MV-4-11 (cell line): ENCODE measurements at places on chromosomes 11 and 22.

DNA sequence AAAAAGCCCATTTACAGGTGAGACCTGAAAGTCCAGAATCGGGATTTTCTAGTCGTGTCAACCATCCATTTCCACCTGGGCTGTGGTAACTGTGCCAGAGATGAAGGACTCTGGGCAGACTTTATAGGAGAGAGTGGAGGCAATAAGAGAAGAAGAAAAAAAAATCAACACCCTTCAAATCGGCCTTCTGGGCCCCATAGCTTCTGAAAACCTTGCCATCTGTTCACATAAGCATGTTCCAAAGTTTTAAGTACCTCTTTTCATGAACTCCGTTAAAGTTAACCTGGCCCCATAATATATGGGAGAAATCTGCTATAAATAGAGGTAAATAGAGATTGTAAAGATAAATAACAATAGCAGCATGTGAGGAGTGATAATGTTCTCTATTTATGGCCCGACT lies 470.5 kb downstream of the MIAT start:
- no peak for DNase-seq

DNA sequence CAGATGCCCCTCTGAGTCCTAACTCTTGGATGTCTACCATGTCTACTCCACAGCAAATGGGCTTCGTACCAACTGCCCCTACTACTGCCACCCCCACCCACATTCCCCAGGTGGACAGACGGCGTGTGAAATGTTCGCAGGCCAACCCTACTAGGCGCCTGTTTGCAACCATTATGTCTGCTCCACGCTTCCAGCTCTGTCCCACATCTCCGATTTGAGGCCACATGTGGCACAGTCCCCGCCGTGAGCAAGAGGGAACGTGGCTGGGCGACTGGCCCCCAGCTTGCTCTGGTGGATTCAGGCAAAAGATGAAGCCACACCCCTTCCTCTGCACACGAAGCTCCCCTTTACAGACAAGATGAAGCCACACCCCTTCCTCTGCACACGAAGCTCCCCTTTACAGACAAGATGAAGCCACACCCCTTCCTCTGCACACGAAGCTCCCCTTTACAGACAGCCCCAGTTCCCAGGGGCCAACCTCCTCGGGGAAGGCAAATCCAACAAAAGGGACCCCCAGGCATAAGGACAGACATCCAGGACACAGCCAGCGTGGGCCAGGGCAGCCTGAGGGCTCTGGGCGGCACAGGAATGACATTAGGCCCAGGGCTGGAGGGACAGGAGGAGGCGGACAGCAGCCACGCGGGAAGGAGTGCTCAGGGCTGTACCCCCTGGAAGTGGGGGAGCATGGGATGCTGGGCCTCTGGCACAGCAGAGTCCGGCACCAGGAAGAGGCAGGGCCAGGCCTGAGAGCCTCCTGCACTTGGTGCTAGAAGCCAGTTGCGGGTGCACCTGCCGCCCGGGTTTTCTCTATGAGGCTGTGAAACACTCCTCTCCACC lies 106.2 kb downstream of the SHANK2 start:
- no peak for DNase-seq

DNA sequence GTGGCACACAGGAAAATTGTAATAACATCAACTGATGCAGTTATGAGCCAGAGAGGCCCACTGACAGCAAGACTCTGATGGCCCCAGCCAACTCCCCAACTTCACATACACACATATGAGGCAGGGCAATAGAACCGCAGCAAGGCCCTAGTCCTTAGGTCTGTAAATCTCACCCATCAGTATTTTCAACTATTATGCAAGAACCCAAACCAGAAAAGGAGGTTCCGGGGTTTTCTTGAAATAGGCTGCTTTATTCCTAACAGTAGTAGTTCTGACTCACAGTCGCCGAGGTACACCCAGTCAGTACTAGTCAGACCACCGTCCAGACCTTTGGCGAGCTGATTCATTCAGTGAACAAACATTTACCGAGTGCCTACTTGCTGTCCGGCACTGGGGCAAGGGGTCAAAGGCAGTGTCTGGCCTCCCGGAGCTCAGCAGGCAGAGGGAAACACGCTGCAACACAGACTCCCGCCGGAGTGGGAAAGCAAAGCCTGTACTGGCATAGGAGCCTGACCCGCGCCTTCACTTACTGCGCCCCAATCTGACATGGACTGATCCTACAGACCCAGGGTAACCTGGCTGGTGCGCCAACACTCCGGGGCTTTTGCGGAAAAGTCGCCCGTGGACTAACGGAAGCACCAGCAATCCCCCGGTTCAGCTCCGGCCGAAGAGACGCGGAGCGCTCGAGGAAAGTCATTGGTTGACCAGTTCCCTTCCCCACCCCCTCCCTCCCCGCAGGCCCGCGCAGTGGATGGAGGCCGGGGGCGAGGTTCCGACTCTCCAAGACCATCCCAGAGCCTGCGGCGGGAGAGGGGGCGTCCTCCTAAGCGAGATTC lies 1.3 kb downstream of the PLEKHA7 start:
- DNase-seq, result peak; percentile 75

DNA sequence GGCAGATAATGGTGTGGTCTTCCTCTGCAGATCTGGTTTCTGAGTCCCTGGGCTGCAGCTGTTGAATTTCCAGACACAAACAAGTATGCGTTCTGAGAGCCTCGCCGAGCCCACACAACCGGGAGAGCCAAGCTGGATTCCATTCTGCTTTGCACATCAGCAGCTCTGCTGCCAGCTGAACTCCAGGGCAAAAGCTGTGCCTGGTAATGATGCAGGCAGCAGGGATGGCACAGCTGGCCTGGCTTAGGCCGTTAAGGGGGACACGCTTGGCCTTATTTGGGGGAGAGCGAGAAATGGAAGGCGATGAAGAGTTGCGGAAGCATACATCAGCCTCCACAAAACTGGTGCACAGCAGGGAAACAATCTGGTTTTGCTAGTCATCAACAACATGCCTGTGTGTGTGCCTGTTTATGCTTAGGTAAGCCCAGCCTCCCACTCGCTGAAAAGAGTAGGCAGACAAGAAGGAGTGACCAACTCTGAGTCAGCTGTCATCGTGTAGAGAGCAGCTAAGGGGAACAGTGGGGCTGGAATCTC lies 25.1 kb downstream of the ADAMTS8 start:
- DNase-seq, result no peak

DNA sequence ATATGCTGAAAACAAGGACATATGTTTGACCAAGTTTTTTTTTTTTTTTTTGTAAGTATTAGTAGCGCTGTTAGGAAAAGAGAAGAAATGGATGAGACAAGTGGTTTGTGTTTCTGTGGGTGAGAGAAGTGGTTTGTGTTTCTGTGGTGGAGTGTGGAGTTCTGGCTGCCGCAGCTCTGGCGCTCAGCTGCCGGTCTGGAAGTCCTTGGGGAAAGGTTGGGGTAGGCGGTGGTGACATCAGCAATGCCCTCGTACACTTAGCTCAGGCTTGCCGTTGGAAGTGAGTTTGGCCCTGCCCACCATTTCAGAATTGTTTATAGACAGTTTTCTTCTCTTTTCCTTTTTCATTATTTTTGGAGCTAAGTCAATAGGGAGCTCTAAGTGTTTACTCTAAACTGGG lies 116.6 kb downstream of the TBC1D22A start:
- peak; percentile 86 for DNase-seq

DNA sequence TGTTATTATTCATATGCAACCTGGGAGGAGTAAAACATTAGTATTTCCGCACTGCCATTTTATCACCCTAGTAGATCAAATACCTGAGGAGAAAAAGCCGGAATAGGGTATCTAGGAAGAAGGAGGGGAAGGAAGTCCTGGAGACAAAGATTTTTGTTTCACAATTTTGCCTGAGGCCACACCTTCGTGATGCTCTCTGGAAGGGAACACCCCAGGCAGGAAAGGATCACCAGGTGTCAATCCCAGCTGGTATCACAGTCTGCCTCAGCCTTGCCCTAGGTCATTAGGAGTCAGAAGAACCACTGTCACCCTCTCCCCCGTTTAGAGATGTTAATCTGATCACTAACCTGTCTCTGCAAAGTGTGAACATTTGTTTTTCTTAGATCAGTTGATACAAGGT lies 35.4 kb upstream of the IGSF9B start:
- no peak for DNase-seq
